Memory B cell (primary cell): ENCODE measurements at places on chromosomes 6 and 20.

DNA sequence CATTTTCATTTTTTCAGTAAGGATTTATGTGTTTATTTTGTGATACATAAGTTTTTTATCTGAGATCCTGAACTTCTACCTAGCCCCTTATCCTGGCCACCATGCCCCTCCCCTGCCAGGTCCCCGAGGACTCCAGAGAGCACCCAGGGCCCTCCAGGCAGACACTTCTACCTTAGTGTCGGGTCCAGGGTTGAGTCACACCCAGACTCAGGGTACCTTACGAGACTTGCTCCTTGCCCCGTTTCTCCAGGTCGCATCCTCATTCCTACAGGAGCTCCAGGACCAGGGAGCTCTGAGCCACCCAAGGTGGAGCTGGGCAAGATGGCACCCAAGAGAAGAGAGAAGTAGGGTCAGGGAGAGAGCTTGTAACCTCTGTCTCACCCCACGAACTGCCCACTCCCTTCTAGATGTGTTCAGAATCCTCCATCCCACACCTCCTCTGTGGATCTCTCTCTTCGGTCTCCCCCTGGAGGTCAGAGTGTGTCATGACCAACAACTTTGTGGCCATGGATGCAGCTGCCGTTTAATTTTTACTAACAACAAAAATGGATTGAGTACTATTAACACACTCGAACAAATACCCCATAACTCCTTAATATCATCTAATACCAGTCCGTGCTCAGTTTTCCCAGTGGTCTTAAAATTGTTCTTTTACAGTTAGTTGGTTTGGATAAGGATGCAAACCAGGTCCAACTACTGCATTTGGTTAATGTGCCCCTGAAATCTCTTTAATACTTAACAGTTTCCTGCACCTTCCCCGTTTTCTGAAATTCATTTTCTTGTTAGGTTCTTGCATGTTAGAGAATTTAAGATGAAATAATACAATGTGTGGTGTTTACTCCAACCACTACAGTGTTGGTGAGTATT lies 130.6 kb upstream of the INSM1 start:
- no peak overlapping the region for H3K4me3 ChIP-seq
- no peak for DNase-seq
- no peak overlapping the region for H3K27ac ChIP-seq
- no peaks in the 10 kb centered on the region for H3K36me3 ChIP-seq

DNA sequence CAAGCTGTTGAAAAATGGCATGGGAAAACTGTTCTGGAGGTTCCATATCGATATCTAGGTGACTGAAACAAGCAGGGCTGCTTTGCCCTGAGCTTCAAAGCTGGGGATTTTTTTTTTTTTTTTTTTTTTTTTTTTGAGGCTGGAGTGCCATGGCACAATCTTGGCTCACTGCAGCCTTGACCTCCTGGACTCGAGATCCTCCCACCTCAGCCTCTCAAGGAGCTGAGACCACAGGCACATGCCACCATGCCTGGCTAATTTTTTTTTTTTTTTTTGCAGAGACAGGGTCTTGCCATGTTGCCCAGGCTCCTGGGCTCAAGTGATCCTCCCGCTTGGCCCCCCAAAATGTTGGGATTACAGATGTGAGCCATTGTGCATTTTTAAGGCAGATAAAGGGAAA lies 11.0 kb downstream of the ERGIC3 start:
- H3K4me3 ChIP-seq, result no peak overlapping the region
- peaks cover 24% of the 10 kb centered on the region for H3K36me3 ChIP-seq
- no peak overlapping the region for H3K27ac ChIP-seq
- H3K27me3 ChIP-seq, result no peaks in the 10 kb centered on the region

- H3K27me3 ChIP-seq, result peaks cover 8% of the 10 kb centered on the region
- no peaks in the 10 kb centered on the region for H3K36me3 ChIP-seq
- no peak overlapping the region for H3K27ac ChIP-seq
- no peak overlapping the region for H3K4me3 ChIP-seq
- DNase-seq, result no peak
- H3K4me1 ChIP-seq, result no peaks in the 10 kb centered on the region
Measured at GRCh38 chr6:168302534-168302933, 17.0 kb downstream of the DACT2 start.

GRCh38 chr6:109714166-109714565 lies 23.1 kb downstream of the FIG4 start:
- no peaks in the 10 kb centered on the region for H3K27me3 ChIP-seq
- DNase-seq, result no peak
- H3K27ac ChIP-seq, result no peak overlapping the region
- H3K36me3 ChIP-seq, result peaks cover 30% of the 10 kb centered on the region

DNA sequence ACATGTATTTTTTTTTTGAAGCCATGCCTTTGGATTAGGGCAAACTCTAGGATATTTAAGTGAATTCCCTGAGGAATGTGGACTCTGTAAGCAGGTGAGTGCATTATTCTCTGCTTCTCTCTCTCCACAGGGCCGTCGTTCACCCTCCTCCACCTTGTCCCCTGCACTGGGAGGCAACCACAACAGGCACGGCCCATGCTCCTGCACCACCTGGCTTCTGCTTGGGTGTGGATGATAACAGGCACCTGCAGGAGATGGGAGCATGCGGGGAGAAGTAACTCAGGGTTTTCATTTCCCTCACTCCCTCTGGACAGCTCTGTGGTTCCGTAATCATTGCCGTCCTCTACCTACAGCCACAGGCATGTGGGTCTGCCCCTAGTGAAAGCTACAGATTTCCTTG lies 43.4 kb downstream of the HLA-C start:
- no peaks in the 10 kb centered on the region for H3K36me3 ChIP-seq
- H3K4me3 ChIP-seq, result no peak overlapping the region
- DNase-seq, result no peak
- H3K4me1 ChIP-seq, result peaks cover 7% of the 10 kb centered on the region
- no peak overlapping the region for H3K27ac ChIP-seq

- H3K4me3 ChIP-seq, result peak overlapping the region; percentile 39
- peaks cover 8% of the 10 kb centered on the region for H3K36me3 ChIP-seq
- peak; percentile 48 for DNase-seq
- H3K4me1 ChIP-seq, result peaks cover 46% of the 10 kb centered on the region
- H3K27me3 ChIP-seq, result no peaks in the 10 kb centered on the region
- peak overlapping the region; percentile 100 for H3K27ac ChIP-seq
Measured at GRCh38 chr20:38092260-38092857, 58.8 kb downstream of the RPRD1B start.

DNA sequence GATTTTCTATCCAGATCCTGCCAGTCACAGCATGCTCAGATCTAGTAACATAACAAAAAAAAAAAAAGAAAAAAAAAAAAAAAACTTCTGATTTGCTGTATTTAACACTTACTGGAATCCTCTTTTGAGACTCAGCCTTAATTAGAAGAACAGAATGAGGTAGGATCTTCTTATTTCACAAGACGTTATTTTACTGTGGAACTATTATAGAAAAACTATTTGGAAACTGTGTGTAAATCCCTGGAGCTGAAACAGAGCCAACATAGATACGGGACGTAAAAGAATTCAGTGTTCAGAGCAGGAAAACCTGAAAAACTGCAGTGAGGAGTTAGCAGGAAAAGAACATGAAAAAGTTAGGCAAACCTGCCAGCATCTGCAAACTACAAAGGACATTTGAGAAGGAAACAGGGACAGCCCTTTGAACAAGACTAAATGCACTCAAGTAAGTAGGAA lies 3.4 kb upstream of the ZNF217 start:
- H3K36me3 ChIP-seq, result no peaks in the 10 kb centered on the region
- no peak overlapping the region for H3K27ac ChIP-seq
- H3K4me3 ChIP-seq, result no peak overlapping the region
- H3K4me1 ChIP-seq, result peaks cover 13% of the 10 kb centered on the region
- H3K27me3 ChIP-seq, result no peaks in the 10 kb centered on the region

DNA sequence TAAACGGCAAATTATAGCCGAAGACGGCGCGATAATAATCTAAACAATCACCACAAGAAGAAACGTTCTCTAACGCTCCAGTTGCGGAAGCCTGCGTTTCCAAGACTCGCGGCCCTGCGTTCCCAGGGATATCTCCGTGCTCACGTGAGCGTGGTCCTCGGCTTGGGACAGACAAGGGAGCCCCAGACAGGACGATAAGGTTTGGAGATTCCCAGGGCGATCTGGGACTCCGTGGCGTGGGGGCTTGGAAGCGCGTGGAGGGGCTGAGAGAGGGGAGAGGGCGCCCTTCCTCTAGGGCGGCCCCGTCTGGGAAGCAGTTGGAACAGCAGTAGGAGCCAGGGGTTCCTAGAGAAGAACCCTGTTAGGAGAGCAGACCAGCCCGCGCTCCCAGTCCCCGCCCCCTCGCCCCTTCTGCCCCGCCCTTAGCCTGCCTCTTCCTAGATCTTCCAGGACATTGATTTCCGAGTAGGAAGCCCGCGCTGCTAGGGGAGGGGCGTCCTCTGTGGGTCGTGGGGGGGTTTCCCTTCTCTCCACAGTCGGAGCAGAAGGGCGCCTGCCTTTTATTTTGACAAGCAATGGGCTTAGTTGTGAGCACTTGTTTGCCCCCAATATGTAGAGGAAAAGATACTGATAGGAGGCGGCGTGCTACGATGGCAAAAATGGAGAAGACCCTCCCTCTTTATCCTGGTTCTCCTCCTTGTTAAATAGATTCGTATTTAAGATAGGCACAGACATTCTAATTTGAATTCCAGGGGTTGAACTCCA lies 10.6 kb downstream of the NRN1 start:
- no peak overlapping the region for H3K27ac ChIP-seq
- peaks cover 30% of the 10 kb centered on the region for H3K4me1 ChIP-seq
- peak overlapping the region; percentile 86 for H3K4me3 ChIP-seq
- peaks cover 17% of the 10 kb centered on the region for H3K36me3 ChIP-seq
- H3K27me3 ChIP-seq, result peaks cover 46% of the 10 kb centered on the region

DNA sequence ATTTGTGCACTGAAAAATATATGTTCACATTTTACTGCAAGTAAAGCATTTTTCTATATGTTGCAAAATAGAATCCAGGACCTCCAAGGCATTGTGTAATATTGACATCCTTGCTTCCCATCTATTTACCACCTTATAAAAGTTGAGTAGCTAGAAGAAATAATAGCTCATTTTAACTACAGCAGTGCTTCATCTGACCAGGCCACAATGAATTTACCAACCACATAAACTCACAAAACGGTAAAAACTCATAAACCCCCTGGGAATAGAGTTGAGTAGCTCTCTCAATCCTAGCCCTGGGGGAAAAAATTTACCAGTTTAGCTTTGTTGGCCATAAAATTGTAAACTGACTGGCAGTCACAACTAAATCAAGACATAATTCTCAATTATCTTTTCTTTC lies 3.9 kb downstream of the ATXN1 start:
- DNase-seq, result no peak
- H3K4me3 ChIP-seq, result no peak overlapping the region
- H3K36me3 ChIP-seq, result peaks cover 6% of the 10 kb centered on the region
- no peaks in the 10 kb centered on the region for H3K27me3 ChIP-seq
- no peak overlapping the region for H3K27ac ChIP-seq

DNA sequence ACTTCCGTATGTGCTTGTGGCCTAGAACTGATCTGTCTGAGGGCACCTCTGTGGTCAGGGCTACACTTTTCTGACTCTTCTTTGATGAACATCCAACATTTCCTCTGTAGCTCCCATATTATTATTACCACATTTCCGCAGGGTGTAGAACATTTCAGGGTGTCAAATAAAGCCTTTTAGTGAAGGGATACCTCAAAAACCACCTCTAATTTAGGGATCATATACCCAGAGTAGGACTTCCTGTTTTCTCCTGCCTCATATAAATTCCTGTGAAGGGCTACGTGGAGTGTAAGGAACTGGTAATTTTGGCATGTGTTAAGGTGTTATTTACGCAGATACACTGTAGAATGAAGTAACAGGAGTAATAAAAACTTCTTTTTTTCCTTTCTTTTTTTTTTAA lies 5.5 kb upstream of the MUC22 start:
- no peak for DNase-seq
- no peaks in the 10 kb centered on the region for H3K4me1 ChIP-seq
- peaks cover 19% of the 10 kb centered on the region for H3K27me3 ChIP-seq
- no peak overlapping the region for H3K27ac ChIP-seq

DNA sequence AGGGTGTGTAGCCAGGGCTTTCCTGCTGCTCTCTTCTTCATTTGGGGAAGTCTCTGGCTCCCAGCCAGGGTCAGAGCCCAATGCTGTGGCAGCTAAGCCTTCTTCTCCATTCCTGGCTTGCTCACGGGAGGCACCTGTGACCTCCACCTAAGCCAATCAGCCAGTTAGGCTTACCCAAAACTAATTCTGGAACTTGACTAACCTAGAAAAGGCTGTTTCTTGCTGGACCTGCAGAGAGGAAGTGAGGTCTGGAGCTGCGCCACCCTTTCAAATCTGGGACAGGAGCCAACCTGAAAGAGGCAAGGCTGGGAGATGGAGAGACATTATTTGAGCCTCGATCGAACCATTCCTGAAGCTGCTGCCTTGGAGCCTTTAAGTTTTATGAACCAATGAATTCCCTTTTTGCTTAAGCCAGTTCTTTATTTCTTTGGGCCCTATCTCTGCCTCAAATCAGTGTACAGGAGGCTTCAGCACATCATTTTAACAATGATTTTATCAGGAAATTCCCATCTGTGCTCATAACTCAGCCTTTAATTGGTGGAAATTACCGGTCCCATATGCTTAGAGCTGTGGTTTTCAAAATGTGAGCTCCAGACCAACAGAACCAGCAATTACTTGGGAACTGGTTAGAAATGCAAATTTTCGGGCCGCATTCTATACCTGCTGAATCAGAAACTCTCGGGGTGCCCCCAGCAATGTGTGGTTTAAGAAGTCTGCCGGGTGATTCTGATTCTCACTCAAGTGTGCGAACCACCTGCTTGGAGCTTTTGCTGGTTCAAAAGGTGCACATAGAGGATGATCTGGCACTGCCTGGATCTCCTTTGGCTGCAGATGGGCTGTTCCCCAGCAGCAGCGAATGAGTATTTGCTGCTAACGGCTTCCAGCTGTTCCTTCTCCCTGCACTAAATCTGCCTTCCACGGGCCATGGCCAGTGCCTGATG lies 97.4 kb upstream of the RNF24 start:
- peaks cover 5% of the 10 kb centered on the region for H3K4me1 ChIP-seq
- no peaks in the 10 kb centered on the region for H3K36me3 ChIP-seq
- no peak overlapping the region for H3K27ac ChIP-seq
- H3K4me3 ChIP-seq, result no peak overlapping the region
- no peak for DNase-seq

DNA sequence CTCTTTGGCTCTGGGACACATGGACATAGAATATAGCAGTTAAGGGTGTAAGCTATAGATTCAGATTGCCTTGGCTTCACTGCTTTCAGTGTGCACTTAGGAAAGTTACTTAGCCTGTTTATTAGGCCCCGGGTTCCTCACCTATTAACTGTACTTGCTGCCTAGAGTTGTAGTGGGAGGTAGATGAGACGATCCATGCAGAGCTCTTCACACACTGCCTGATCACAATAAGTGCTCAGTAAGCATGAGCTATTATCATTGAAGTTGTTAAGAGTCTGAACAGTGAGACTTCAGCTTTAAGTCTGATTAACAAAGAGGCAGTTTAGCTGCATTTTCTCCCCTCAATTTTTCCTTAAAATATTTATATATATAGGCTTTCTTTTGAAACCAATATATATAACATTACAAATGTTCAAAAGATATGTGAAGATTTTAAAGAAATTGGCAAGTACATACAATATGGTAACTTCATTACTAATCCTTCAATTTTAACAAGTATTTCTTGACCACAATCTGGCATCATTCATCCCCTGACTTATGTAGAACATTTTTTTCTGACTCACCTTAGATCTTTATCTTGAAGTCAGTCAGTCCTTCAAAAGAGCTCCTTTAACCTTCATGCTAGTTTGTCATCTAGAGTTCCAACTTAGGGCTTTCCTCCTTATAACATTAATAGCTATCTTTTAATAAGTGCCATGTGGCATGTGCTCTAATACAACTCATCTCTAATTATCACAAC lies 20.5 kb upstream of the SUPT3H start:
- no peak overlapping the region for H3K4me3 ChIP-seq
- peaks cover 5% of the 10 kb centered on the region for H3K27me3 ChIP-seq
- no peak for DNase-seq
- H3K27ac ChIP-seq, result no peak overlapping the region
- H3K4me1 ChIP-seq, result no peaks in the 10 kb centered on the region
